ENCODE measurements at places on chromosomes 5 and 9.

DNA sequence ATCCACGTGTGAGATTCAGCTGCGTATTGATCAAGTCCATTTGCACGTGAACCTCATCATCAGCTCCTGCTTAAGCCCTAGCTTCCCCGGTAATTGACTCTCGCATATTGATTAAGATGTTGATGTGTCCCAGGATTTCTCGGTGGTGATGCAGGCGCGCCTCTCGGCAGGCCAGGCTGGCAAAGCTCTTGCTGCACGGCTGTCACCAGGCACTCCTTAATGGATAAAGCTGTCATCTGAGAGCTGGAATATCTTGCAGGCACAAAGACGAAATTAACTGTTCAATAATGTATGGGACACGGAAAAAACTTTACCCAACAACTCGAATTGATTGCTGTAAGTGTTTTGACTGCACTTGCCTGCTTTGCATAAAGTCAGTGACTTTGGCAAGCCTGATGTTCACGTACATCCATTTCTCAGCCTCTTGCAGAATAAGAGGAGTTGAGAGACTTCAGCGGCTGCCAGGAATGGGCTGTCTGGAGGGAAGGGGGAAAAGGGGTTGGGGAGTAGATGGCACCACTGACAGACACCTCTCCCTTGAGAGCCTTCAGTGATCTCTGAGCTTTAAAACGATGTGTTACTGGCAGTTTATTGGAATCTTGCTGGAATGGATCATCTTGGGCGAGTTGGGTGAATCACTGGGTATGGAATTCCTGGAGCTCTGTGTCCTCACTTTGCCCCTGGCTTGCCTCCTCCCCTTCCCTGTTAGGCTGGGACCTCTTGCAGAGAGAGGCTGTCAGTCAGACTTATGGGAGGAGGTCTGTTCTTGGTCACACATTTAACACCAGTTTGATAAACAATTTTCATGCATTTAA, 650.3 kb downstream of the CCDC171 start:
- no peak for DNase-seq

DNA sequence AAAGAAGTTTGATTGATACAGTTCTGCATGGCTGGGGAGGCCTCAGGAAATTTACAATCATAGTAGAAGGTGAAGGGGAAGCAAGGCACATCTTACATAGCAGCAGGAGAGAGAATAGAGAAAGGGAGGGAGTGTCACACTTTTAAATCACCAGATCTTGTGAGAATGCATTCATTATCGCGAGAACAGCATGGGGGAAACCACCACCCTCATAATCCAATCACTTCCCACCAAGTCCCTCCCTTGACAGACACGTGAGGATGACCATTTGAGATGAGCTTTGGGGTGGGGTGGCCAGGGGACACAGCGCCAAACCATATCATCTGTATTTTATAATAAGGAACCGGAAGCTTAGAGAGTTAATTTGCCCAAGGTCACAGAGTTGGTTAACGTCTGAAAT, 13.7 kb upstream of the FOCAD start:
- no peak for DNase-seq

DNA sequence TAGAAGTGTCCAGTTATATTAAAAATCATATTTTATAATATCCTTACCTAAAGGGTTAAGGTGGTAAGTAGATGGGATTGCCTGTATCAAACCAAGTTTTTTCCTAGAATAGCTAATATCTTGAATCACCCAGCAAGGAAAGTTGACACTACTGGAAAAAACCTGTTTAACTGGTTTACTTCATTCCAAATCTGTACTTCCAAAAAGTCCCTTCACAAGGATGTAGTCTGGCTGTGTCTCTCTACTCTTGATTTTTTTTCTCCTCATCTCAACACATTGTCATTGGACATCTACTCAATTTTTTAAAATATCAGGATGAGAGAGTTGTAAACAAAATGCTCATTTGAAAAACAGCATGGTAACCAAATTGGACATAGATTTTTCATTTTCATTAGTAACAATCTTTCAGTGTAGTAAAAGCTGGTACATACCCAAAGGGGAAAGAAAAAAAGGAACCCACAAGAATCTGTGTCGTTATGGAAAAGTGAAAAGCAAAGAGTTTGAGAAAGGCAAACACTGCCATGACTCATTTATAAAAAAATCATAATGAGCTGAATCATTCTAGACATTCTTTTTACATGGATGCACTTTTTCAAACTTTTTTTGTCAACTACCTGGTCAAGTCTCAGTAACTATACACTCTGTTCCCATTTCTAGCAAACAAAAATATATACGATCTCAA, 173.5 kb downstream of the GLIS3 start:
- DNase-seq = peak; percentile 67

- no peak for DNase-seq
These were observed 17.8 kb upstream of the LRRC70 start for GRCh38 chr5:62560786-62561185.

GRCh38 chr9:15606643-15607472, 54.0 kb downstream of the CCDC171 start:
- DNase-seq = peak; percentile 60

DNA sequence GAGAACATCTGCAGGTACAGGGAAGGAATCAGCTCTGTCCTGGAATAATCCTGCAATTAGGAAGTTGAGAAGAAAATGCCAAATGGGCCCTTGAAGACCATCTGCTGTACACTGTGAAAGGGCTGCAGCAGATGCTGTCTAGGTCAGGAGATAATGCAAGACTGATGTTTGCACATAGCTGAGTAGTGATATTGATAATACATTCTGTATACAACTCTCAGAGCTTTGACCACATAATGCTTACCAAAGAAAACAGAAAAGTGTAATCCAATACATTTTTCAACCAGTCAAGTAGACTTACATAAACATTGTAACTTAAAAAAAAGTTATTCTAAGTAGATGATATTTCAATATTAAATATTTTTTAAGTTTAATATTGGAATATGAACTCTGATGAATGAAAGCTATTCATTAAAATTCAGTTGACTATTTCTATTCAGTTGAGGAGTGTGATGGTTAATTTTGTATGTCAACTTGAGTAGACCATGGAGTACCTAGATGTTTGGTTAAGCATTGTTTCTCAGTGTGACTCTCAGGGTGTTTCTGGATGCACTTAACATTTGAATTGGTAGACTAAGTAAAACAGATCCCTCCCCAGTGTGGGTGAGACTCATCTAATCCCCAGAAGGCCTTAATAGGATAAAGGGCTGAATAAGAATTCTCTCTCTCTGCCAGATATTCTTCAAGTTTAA, 380.1 kb upstream of the PRR16 start:
- DNase-seq = no peak

DNA sequence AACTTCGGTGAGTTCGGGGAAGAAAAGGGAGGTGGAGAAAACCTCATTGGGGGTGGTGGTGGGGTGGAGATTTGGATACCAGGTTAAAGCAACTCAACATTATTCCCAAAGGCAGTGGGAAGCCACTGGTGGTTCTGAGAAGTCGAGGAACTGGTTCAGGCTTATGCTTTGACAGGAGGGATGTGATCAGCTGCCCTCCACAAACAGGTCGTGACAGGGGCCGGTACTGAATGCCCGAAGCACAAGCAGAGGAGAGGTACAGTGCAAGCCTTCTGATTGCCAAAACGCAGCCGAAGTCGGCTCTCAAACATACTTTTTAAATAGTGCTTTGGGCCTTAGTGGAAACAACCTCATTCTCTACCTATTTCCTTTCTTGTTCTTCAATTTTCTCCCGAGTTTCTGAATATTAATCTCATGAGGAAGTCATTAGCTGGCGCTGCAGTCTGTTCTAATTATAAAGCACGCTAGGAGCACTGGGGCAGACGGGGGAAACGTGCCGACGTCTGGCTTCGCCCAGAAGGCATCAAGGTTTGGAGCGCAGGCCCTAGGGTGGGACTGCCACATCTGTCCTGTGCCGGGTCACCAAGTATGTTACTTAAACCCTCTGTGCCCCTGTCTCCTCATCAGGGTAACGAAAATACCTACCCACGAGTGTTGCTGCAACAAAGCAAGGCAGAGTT, 27.3 kb downstream of the SHB start:
- DNase-seq = no peak

- DNase-seq = no peak
These were observed 26.8 kb upstream of the PRUNE2 start for GRCh38 chr9:76932757-76933156.

GRCh38 chr5:13771011-13771571, 173.4 kb downstream of the DNAH5 start:
- no peak for DNase-seq

DNA sequence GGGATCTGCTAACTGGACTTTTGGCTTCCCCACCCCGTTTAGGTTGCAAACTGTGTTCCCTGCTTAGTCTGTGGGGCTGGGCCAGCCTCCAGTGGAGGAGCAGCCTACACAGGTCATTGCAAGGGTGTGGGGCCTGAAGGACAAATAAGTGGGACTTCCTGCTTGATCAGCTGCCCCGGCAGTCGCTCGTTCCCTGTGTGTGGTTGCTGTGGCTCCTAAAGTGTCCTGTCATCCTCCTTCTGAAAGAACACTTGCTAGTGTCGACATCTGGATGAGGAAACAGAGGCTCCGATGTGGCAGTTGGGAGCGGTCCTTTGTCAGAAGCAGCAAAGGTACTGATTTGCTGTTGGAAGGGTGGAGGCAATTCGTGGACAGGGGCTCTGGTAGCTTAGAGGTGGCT, 88.9 kb upstream of the TBCA start:
- DNase-seq = peak; percentile 97

GRCh38 chr9:71106992-71107391, 14.4 kb downstream of the TRPM3 start:
- DNase-seq = no peak

- peak; percentile 40 for DNase-seq
These were observed 136.9 kb upstream of the FBN2 start for GRCh38 chr5:128674837-128675446.

- no peak for DNase-seq
These were observed 200.1 kb downstream of the MCTP1 start for GRCh38 chr5:95084757-95085156.

GRCh38 chr5:17991775-17992174, 357.5 kb downstream of the TAF11L14 start:
- DNase-seq = no peak

DNA sequence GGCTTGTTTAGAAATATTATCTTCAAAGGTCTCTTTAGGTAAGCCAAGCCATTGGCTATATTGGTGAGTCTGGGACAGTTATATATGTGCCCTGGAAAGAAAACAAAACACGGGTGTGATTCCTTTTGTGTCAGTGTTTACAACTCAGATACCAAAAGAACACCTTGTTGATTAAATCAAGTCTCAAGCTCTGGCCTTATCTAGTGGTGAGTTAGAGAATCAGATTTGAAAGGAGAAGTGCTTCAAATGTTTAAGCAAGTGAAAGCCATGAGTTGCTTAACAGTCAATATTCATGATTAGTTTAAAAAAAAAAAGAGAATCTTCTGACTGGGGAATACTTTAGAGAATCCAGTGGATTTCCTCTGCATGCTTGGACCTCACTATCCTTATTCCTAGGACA, 68.3 kb downstream of the IQGAP2 start:
- peak; percentile 55 for DNase-seq

DNA sequence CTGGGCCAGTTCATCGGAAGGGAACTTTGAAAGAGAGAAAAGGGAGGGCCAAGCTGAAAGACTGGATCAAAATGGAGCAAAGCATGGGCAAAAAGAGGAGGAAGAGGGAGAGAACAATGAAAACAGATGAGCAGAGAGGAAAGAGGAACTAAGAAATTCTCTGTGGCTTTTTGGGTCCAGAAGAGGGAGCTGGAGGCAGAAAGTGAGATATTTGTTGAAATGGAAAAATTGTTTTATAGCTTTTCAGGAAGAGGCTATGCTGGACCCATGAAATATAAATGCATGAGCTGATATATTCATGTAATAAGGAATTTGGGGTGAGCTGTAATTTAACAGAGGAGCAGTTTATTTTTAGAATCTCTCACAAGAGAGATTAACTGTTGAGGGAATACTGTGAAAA, 457.3 kb downstream of the DMAC1 start:
- peak; percentile 15 for DNase-seq

GRCh38 chr5:176573564-176574296, 24.6 kb downstream of the CDHR2 start:
- DNase-seq = peak; percentile 43

DNA sequence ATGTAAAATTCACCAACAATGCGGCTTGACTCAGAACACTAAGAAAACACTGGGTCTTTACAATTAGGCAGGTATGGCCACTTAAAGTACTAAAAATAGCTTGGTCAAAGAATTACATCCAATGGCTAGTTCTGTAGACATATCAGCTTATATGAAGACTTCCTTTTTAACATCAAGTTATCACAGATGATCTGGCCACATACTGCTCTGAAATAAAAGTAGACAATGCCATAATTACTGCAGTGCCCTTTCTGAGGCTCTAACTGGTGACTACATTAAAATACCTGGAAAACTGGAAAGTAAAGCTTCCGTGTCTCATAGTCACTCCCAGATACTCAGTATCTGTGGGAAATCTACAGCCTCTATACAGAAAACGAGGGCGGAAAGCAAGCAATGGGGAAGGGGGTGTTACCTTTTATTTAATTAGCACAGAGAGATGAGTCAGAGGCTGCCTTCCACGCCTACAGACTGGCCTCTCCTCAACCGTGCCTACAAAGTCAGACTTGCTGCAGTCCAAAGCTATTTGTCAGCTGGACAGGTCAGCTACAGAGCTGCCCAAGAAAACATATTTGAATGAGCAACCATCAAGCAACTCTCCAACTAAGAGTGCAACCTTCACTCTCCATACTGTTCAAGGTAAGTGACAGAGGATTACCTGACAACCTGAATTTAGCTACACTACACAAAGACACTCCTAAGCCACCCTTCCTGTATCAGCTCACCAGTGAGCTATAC, 8.7 kb downstream of the SERINC5 start:
- DNase-seq = peak; percentile 85

- DNase-seq = no peak
These were observed 120.1 kb upstream of the MYO10 start for GRCh38 chr5:17056141-17056631.

DNA sequence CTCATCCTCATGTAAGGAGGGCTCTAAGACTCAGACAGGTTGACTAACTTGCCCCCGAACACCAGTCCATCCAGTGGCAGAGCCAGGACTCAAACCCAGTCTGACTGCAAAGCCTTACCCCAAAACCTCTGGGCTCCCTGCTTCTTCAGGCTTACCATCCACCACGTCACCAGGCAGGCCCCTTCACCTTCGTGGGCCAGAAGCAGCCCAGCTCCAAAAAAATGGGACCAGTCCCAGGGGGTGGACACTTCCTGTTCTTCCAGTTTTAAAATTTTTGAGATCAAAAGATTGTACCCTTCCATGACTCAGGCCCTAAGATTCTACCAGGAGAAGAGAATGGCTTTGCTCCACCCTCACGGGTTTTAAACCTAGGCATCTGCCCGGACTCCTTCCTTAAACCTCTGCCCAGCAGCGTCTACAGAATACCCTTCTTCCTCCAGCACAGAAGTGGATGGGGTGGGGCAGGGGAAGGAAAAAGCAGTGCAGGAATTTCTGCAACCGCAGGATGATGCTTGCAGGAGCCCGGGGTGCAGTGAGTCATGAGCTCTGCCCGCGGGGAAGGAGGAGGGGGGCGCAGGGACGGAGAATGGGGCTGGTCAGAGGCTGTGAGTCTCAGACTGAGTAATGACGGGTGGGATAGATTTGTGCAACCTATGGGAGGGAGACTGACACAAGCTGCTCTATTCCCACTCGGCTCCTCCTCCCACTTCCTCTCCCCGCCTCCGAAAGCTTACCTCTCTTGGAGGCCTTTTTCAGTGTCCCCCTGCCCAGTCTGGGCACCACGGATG, 50.4 kb upstream of the STXBP1 start:
- DNase-seq = peak; percentile 98

GRCh38 chr5:170880084-170880483, 18.3 kb downstream of the RANBP17 start:
- DNase-seq = no peak

- DNase-seq = no peak
These were observed 92.8 kb downstream of the CAMSAP1 start for GRCh38 chr9:135814421-135815095.
